ENCODE measurements at places on chromosomes 7 and 10.
A peak's percentile ranks its signal among the peaks of the same experiment; 100 is the strongest.

DNA sequence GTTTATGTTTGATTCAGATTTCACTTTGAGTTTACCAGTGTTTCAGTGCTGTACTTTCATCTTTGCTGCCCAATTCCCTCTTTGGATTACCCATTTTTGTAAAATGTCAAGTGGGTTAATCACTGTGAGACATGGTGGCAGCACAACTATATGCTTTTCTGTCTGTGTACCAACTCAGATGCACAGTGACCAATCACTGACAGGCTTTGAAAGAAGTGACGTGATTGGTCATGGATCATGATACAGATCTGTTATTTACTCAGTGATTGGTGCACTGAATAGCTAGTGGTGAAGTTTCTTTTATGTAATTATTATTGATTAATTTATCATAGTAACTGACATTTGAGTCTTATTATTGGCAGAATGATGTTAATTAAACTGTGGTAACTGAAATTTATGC is 126.9 kb downstream of the SDK1 start:
- no peak for DNase-seq

DNA sequence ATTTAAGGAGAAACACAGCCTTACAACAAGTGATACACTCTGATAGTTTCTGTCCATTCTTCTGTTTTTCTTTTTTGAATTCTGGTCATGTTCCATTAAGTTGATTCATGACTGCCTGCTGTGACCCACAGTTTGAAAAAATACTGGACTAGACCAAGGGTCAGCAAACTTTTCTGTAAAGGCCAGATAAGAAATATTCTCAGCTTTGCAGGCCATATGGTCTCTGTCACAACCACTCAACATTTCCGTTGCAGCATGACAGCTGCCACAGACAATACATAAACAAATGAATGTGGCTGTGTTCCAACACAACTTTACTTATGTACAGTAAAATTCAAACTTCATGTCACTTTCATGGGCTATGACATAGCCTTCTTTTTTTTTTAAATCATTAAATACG is 156.7 kb downstream of the PLXNA4 start:
- DNase-seq: peak; percentile 62

- DNase-seq: no peak
Measured at GRCh38 chr10:71260622-71261325, 48.4 kb downstream of the UNC5B start.

- no peak for DNase-seq
Measured at GRCh38 chr7:17677408-17677807, 262.9 kb downstream of the SNX13 start.

GRCh38 chr10:11516431-11516746 is 95.1 kb downstream of the USP6NL start:
- DNase-seq: no peak

- DNase-seq: no peak
Measured at GRCh38 chr7:19268737-19269136, 123.5 kb upstream of the FERD3L start.

GRCh38 chr10:49361735-49362568 is 33.9 kb downstream of the DRGX start:
- no peak for DNase-seq

DNA sequence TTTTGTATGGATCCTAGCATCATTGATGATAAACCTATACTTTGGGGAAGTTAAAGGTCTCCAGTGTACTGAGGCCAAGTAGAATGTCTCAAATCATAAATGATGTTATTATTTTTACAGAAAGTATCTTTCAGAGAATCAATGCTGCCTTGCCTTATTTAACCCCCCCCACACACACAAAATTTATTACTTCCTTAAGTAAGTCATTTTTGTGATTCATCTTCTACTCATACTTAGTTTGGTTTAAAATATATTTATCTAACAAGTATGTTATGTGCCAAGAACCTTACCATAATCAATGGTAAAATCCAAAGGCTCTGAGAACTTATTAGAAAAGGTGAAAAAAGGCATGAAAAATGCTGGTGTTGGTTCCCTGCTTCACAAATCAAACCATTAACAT is 18.8 kb upstream of the CLDN12 start:
- no peak for DNase-seq

DNA sequence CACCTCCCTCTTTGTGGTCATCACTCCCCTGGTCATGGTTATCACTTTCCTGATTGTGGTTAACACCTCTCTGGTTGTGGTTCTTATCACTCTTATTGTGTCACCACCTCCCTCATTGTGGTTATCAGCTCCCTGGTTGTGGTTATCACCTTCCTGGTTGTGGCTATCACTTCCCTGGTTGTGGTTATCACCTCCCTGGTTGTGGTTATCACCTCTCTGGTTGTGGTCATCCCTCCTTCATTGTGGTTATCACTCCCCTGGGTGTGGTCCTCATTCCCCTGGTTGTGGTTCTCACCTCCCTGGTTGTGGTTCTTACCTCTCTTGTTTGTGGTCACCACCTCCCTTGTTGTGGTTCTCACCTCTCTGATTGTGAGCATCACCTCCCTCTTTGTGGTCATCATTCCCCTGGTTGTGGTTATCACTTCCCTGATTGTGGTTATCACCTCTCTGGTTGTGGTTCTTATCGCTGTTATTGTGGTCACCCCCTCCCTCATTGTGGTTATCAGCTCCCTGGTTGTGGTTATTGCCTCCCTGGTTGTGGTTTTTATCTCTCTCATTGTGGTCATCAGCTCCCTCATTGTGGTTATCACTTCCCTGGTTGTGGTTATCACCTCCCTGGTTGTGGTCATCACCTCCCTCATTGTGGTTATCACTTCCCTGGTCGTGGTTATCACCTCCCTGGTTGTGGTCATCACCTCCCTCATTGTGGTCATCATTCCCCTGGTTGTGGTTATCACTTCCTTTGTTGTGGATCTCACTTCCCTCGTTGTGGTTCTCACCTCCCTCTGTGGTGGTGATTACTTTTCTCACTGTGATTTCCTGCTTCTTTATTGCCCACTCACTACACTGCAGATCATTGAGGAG is 106.7 kb downstream of the GPR26 start:
- no peak for DNase-seq

DNA sequence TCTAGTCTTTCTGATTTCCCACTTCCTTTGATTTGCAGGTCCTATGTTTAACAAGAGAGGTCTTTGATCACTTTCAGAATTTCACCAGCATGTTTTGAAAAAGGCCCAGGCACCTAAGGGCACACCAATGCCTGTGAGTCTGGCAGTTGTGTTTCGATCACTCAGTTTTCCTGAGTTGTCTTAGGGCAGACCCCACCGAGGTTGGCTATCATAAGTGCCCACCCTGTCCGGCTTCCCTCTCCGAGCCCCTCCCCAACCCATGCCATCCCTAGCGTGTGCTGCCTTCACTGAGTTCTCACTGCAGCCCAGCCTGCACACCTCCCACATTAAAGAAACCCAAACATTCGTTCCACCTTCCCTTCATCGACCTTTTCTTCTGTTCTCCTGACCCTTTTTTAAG is 257.9 kb downstream of the GRID1 start:
- no peak for DNase-seq

- DNase-seq: no peak
Measured at GRCh38 chr10:2476812-2477553, 590.4 kb upstream of the PFKP start.

DNA sequence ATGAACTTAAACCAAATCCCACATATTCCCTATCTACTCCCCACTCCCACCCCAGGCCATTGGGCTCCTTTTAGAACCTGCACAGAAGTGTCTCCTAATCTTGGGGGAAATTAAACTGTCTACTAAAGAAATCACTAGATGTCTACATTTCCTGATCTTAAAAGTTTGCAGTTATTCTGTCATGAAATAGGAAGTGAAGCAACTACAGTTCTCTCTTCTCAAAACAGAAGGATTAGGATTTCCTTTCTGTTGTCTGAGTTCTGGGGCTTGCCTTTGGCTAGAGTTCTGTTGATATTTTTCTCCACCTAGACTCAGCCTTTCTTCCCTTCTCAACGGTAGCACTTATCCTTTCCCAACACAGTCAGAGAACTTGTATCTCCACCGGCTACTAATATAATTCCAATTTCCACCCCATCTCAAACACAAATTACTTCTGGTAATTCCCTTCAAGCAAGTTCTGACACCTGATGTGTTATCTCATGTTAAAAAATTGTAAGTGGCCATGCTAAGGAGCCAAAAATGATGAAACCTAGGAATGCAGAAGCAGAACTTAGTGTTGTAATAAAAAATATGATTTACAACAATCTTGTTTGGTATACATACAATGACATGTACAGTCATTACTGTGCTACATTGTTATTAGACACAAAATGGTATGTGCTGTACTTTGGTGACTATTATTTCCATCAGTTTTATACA is 12.1 kb downstream of the OR9A4 start:
- DNase-seq: no peak

- no peak for DNase-seq
Measured at GRCh38 chr7:18864967-18865366, 252.5 kb downstream of the TWIST1 start.

DNA sequence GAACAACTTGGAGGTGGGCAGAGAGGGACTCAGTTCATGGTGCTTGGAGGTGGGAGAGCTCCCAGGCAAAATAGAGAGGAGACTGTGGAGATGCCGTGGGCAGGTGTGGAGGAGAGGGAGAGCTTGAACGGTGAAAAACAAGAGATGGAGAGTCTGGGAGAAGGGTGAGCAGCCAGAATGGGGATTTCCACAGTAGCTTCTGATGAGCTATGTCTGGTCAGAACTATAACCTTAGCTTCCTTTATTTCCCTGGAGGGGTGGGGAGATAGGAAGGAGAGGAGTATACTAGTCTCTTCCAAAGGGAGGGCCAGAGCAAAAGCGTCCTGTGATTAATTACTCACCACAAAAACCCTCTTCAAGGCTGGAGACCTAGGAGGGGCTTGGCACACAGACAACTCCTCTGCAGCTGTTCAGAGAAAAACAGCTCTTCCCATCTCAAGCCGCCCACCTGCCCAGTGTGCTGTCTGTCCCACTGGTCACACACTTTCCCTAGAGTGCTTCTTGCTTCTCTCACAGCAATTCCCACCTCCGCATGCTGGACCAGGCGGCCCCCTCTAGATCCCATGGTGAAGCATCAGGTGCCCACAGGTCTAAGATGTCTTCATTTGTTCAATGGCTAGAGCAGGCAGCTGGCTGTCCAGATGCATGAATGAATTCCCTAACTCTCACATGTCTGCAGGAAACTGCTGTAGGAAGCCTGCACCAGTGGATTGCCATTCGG is 41.9 kb downstream of the TAS2R41 start:
- DNase-seq: no peak

DNA sequence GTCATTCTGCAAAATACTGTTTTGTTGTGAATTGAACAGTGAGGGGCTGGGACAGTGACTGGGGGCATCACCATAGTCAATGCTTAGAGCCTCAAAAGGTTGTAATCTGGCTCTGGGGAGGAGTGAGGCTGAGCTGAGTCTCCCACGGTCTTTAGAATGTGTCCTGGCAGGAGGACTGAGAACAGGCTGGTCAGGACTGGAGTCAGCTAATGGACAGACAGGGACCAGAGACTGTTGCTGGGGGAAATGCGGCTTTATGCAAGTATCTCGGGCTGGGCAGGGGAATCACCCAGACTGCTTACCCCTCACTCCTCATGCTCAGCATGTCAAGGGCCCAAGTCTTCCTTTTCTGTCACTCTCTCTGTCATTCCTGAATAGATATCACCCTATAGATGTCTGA is 346.5 kb downstream of the TYW1 start:
- DNase-seq: no peak

- no peak for DNase-seq
Measured at GRCh38 chr10:77619964-77620703, 17.5 kb downstream of the KCNMA1 start.

- no peak for DNase-seq
Measured at GRCh38 chr7:151237244-151238189, 5.2 kb downstream of the CHPF2 start.

GRCh38 chr10:110978204-110978603 is 58.8 kb downstream of the SHOC2 start:
- DNase-seq: no peak

GRCh38 chr7:119438315-119438714 is 834.7 kb upstream of the KCND2 start:
- DNase-seq: no peak

DNA sequence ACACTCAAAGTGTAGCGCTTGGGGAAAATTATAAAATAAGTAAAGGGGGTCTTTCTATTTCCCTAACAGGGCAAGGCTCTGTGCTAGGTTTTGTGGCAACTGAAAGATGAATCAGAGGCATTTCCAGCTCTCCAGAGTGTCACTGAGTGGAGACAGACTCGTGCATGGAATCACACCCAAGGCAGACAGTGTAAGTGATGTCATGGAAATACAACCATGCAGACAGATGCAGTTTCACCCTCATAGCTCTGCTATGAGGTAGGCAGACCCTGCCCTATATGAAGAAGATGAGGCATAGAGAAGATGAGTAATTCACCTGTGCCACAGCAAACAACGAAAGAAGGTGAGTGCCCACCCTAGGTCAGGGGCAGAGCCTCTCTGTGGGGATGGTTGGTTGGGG is 57.2 kb upstream of the PITRM1 start:
- no peak for DNase-seq

DNA sequence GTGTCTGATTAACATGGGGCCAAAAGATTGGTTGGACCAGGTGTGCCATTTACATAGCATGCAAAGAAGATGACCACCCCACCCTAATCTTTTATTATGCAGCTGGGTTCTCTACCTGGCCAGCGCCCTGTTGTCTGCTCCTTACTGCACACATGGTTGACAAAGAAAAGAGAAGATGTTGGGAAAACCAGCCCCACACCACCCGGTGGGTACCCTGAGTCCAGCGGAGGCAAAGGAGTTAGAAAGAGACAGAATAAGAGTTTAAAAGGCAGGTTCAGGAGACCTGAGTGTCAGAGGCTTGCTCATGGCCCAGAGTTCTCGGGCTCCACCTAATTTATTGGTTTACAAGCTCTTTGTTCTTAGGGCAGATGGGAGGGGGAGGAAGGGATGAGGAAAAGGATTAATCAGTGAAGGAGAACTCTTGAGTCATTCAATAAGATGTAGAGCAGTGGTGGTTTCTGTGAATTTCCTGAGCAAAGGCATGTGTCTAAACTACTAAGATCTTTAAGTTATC is 24.1 kb upstream of the ABCA13 start:
- DNase-seq: no peak

- no peak for DNase-seq
Measured at GRCh38 chr10:36533861-36534260, 591.5 kb upstream of the ANKRD30A start.

DNA sequence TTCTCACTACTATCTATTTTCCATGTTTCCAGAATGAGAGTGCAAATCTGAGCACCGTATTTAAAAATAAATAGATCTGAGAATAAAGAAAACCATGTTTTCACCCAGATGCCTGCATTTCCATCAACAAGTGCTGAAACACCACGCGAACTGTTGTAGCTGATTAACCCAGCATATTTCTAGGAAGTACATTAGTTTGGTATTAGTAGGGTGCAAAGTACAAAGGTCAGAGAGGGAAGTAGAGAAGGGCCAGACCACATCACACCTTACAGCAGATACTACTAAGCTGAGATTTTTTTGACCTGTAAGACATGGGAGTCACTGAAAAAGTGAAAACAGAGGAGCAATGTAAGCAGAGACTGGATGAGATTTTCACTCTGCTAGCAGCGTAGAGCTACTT is 181.3 kb downstream of the IMMP2L start:
- no peak for DNase-seq

GRCh38 chr7:132023466-132023865 is 467.0 kb upstream of the PODXL start:
- no peak for DNase-seq

- no peak for DNase-seq
Measured at GRCh38 chr7:30575910-30576309, 18.8 kb upstream of the GARS1 start.
